ENCODE measurements at places on chromosomes 16 and 17. TPM values are rescaled to one million over a fixed set of nuclear protein-coding genes. Genes with fewer than 3 reads are reported as not detected.

DNA sequence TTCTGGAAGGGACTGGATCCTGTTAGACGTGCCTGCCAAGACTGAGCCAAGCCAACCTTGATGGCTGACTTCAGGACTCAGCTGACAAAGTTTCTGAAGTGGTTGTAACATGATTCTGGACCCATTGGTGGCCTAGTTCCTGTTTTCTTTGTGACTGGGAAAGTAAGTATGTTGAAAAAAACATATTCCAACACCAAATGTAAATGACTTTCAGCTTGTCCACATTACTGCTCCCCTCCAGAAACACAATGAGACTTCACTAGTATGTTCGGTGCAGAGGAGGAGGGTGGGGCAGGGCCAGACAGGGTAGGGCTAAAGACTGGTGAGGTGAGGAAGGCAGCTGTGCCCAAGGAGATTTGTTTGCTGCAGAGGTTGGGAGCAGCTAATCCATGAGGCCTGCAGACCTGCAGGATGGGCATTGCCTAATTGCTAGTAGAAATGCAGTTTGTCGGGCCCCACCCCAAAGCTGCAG is 26.4 kb downstream of the NMT1 start:
- H3K36me3 ChIP-seq = peaks cover 24% of the 10 kb centered on the region
- no peak overlapping the region for H3K27ac ChIP-seq
- DNase-seq = no peak
- no peaks in the 10 kb centered on the region for H3K27me3 ChIP-seq
- no peaks in the 10 kb centered on the region for H3K4me1 ChIP-seq

GRCh38 chr16:89190150-89190958 is 10.0 kb downstream of the SLC22A31 start:
- H3K27ac ChIP-seq = no peak overlapping the region
- no peak for DNase-seq
- no peaks in the 10 kb centered on the region for H3K27me3 ChIP-seq

GRCh38 chr17:19361944-19362276 is 613 bp downstream of the B9D1 start:
- H3K4me3 ChIP-seq = peak overlapping the region; percentile 82
- H3K36me3 ChIP-seq = no peaks in the 10 kb centered on the region
- H3K27ac ChIP-seq = no peak overlapping the region
- peaks cover 4% of the 10 kb centered on the region for H3K27me3 ChIP-seq
- peaks cover 6% of the 10 kb centered on the region for H3K4me1 ChIP-seq
- DNase-seq = no peak

DNA sequence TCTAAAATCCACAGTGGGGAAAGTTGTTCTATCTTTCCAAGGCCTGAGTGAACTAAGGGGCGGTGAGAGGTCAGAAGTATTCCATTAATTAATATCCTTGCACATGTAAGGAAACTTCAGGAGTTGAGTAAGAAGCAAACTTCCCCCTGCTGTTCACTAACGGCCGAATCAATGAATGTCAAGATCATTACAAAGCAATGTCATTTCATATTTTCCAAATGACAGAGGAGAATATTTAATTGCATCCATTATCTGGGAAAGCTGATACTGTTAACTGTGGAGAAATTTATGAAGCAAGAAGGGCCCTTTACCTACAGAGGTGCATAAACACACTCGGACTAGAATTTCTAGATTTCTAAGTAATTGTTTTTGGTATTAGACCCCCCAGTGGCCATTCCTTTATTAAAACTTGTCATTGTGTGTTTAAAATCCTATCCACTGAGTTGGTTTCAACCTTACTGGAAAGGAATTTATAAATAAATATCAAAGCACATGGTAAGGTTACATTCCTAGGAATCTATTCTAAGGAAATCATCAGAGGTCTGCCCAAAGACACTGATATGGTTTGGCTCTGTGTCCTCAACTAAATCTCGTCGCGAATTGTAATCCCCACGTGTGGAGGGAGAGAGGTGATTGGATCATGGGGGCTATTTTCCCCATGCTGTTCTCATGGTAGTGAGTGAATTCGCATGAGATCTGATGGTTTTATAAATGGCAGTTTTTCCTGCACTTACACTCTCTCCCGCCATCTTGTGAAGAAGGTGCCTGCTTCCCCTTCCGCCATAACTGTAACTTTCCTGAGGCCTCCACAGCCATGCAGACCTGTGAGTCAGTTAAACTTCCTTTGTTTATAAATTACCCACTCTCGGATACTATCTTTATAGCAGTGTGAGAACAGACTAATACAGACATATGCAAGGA is 20.4 kb upstream of the SMURF2 start:
- H3K27ac ChIP-seq = no peak overlapping the region
- no peaks in the 10 kb centered on the region for H3K27me3 ChIP-seq
- no peaks in the 10 kb centered on the region for H3K36me3 ChIP-seq
- no peaks in the 10 kb centered on the region for H3K4me1 ChIP-seq

- no peak for DNase-seq
- no peaks in the 10 kb centered on the region for H3K27me3 ChIP-seq
Measured at GRCh38 chr16:84662471-84662870, 14.2 kb downstream of the KLHL36 start.

DNA sequence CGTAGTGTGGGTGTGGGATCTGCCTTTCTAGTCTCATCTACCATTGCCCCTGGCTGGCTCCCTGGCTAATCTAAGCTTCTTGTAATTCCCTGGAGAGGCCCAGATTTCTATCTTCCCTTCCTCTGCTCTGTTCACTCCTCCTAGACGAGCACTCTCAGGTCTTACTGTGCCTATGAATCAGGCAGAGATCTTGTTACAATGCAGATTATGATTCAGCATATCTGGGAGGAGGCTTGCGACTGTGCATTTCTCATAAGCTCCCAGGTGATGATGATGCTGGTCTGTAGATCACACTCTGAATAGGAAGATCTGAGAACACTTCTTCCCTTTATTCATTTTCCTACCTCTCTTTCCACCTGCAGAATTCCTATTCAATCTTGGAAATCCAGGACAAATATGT is 200.1 kb downstream of the CBLN1 start:
- no peak overlapping the region for H3K27ac ChIP-seq
- peaks cover 4% of the 10 kb centered on the region for H3K36me3 ChIP-seq

DNA sequence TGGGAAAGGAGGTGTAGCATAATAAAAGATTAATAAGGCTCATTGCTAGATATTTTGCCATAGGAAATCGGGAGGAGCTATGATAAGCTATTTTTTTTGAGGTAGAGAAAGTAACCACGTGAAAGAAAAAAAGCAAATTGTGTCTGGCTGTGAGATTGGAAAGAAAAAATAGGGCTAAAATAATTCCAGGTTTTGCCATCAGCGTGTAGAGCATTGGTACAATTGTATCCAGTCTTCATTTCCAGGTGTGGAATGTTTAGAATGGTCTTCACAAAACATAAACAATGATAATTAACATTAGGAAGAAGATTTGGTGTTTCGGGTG is 1.1 kb downstream of the TANC2 start:
- H3K36me3 ChIP-seq = no peaks in the 10 kb centered on the region
- peaks cover 27% of the 10 kb centered on the region for H3K27me3 ChIP-seq
- peak overlapping the region; percentile 77 for H3K4me3 ChIP-seq

Gene HP
- not detected for total RNA-seq

Gene CRYBA1
- not detected for total RNA-seq

Gene TP53TG3
- total RNA-seq = not detected

Gene SDR42E2
- not detected for total RNA-seq
